ENCODE measurements at places on chromosomes 16 and 17. TPM values are rescaled to one million over a fixed set of nuclear protein-coding genes. Genes with fewer than 3 reads are reported as not detected.

TEKT1 gene
- total RNA-seq, result not detected

TLCD2 gene
- total RNA-seq, result 10.1 TPM

LGALS9B gene
- not detected for total RNA-seq

NETO2 gene
- 1.7 TPM for total RNA-seq

CDH15 gene
- not detected for total RNA-seq

GRCh38 chr16:9666834-9667480 lies 515.3 kb downstream of the GRIN2A start:
- DNase-seq, result no peak

DNA sequence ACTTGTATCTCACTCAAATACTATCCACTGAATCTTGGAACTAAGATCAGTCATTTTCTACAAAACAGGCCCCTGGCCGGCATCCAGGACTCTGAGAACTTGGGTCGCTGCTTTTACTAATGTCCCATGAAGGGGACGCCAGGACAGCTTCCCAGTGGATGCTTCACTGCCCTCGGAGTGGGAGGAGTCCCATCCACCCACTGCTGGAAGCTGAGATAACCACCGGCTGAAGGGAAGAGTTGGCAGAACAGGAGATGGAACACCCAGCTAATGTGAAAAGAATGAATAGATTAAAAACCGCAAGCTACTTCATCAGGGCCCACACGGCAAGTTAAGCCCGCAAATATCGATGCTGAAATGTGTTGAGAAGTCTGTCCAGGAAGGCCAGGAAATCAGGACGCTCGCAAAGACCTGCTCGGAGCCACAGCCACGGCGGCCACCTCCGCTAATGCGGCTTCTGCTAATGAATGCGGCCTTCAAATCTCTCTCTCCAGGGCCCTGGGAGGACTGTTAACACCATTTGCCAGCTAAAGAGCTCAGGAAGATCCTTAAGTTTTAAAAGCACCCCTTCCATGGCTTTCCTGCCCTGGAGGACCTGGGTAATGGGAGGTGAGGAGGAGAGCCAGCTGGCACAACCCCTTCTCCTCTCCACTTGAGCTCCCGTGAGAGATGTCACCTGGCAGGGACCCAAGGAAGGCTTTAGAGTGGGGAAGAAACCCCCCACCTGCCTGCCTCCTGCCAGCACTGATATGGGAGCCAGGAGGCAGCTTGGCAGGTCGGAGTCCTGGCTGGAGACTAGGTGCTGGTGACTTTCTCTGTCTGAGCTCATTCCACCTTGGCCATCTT lies 226.6 kb upstream of the RPL38 start:
- peak; percentile 4 for DNase-seq

DNA sequence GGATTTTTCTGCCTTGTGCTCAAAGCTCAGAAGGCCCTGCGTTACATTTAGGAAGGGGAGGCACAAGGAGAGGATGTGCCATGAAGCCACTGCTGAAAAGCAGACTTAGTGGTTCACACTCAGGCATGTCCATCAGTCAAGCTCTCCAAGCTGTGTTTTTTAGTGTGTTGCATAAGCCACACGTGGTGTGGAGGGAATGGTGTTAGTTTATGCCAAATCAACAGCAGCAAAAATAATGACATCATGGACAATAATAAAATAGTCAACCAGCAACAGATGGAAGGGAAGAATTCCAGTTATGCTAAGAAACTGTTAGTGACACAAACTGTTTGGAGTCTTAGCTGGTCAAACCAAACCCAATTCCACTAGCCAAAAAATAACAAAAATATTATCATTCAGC lies 438.3 kb downstream of the NPIPA7 start:
- DNase-seq, result no peak

GRCh38 chr17:65171752-65172151 lies 34.6 kb downstream of the RGS9 start:
- no peak for DNase-seq

DNA sequence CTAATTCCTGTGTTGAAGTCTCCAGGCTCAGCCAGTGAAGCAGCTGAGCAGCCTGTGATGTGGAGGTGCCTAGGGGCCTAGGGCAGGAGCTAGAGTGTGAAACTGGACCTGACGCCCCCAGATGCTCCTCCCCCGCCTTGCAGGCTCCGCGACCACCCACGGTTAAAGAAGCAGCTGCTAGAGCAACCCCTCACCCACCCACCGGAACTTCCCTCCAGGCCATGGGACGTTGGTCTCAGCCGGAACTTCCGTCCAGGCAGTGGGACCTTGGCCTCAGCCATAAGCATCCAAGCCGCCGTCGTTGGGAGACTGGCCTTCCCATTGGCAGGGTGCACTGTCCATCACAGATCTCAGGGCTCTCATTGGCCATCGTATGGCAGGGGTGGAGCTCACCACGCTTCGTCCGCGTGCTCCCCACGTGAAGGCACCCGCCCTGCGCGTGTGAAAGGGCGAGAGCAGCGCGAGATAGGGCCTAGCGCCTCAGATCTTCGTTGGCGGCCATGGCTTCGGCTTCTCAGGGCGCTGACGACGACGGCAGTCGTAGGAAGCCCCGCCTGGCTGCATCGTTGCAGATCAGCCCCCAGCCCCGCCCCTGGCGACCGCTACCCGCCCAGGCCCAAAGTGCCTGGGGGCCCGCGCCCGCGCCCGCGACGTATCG lies at the start of gene ADAD2:
ADAD2 (plus strand) TSS at position 427 of the 658 bp plus-strand sequence; CDS start at position 501, 74 bp downstream.
- no peak for DNase-seq

GRCh38 chr16:85481738-85482137 lies 131.4 kb upstream of the GSE1 start:
- no peak for DNase-seq

GRCh38 chr17:41107941-41108450 lies 2.8 kb downstream of the KRTAP4-9 start:
- peak; percentile 11 for DNase-seq

- DNase-seq, result no peak
Measured at GRCh38 chr17:19508577-19508867, 25.1 kb upstream of the SLC47A1 start.

- no peak for DNase-seq
Measured at GRCh38 chr17:30541802-30542201, 64.6 kb downstream of the GOSR1 start.

DNA sequence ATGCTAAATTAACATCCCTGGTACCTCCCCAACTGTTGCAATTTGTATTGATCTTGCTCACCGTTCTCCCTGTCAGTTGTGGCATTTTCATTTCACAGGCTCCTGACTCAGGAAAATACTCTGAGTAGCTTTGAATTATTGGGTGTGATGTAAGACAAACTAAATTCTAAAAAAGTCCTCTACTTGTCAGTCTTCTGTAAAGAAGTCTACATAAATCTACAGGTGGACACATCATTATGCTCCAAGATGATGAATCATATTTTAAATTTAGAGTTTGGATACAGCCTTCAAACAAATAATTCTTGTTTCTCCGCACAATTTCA lies 47.2 kb downstream of the MARCHF10 start:
- DNase-seq, result no peak

DNA sequence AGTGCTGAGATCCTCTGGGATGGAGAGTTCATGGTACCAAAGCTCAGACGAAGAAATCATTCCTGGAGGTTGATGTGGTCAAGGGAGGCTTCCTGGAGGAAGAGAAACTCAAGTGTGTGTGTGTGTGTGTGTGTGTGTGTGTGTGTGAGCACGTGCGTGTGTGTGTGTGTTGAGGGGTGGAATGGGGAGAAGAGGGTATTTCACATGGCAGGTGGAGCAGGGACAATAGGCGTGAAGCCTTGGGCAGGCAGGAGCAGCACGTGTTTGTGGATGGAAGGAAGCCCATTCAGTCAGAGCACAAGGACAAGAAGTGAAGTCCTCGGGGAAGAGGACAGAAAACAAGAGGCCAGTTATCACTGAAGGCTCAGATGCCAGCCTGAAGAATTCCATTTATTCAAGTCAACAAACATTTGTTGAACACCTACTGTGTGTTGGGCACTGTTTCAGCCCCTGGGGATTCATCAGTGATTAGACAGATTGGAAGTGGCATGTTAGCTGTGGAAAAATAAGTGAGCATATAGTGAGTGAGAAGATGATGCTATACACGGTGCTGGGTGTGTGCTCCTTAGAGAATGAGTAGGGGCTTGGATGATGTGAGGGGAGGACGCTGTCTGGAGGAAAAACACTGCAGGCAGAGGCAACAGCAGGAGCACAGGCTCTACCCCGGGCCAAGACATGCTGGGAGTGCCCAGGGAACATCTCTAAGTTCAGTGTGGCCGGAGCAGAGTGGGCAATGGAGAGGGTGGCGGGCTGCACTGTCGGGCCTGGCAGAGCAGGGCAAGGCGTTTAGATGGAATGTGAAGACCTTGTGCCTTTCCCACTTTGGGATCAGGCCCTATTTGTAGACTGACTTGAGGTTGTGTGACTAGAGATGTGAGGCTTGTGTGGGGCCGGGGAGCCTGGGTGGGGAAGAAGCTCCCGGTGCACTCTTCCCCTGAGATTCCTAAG lies 267.1 kb downstream of the CBLN1 start:
- no peak for DNase-seq

Measured in fibroblast of the aortic adventitia (primary cell).